ENCODE measurements at places on chromosomes 3 and 15. TPM values are rescaled to one million over a fixed set of nuclear protein-coding genes. Genes with fewer than 3 reads are reported as not detected.

ZPLD1 gene
- total RNA-seq = 0.17 TPM

CD96 gene
- total RNA-seq = under 0.01 TPM

GOLGA8M gene
- total RNA-seq = 0.26 TPM

AGBL1 gene
- not detected for total RNA-seq

ACSBG1 gene
- not detected for total RNA-seq

MST1 gene
- total RNA-seq = 5.1 TPM

IP6K2 gene
- 53.5 TPM for total RNA-seq

SCG5 gene
- total RNA-seq = 46.2 TPM

IGDCC3 gene
- not detected for total RNA-seq

ARL13B gene
- total RNA-seq = 11.6 TPM

SLTM gene
- total RNA-seq = 67.2 TPM

CHRNA7 gene
- total RNA-seq = 0.26 TPM

DAZL gene
- total RNA-seq = not detected

NOX5 gene
- total RNA-seq = 0.33 TPM

VWA5B2 gene
- total RNA-seq = not detected

GP5 gene
- total RNA-seq = 0.17 TPM

PARP15 gene
- 0.26 TPM for total RNA-seq

FANCD2OS gene
- total RNA-seq = not detected

SLC22A13 gene
- 0.33 TPM for total RNA-seq

CYP8B1 gene
- not detected for total RNA-seq

FBXW12 gene
- total RNA-seq = not detected

MCF2L2 gene
- total RNA-seq = under 0.01 TPM

ABI3BP gene
- 6.2 TPM for total RNA-seq

GP9 gene
- not detected for total RNA-seq

TRIM59 gene
- total RNA-seq = 15.2 TPM

GLCE gene
- total RNA-seq = 27.7 TPM

BSN gene
- total RNA-seq = under 0.01 TPM

PLSCR5 gene
- not detected for total RNA-seq

KLF15 gene
- 4.1 TPM for total RNA-seq

NEK10 gene
- 23.0 TPM for total RNA-seq

RBP2 gene
- total RNA-seq = not detected

Measured in fibroblast of lung (primary cell).